ENCODE measurements at places on chromosomes 5 and 9.

DNA sequence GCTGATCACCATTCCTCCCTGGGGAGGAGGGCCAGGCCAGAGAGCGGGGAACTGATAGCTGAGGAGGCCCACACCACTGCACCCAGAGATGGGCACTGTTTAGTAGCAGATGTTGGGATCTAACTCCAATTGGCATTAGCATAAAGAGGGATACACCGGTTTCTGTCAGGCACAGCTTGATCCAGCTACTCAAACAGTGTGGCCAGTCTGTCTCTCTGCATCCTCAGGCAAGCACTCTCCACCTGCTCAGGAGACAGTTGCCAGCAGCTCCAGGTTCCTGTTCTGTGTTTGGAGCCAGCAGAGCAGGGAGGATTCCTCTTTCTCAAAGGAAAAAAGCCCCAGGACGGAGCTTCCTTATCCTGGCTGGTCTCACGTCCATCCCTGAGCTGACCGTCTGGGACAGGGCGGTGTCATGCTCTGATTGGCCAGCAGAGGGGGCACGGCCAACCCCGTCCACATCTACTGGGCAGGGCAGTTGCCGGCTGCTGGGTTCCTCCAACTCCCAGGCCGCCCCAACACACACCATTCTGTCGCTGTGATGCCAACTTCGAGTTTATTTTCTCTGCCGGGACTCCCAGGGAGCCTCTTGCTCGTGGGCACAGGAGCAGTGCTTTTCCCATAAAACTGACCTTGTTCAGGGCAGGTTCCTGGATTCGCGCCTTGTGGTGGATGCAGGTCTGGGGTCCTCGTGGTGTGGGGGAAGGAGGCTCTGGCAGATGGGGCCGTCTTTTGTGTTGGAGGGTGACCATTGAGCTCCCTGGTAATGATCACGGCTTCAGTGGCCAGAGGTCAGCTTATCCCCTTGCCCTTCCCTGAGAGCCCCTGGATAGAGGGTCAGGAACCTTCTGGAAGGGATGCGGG lies 47.9 kb downstream of the COL5A1 start:
- DNase-seq = no peak

DNA sequence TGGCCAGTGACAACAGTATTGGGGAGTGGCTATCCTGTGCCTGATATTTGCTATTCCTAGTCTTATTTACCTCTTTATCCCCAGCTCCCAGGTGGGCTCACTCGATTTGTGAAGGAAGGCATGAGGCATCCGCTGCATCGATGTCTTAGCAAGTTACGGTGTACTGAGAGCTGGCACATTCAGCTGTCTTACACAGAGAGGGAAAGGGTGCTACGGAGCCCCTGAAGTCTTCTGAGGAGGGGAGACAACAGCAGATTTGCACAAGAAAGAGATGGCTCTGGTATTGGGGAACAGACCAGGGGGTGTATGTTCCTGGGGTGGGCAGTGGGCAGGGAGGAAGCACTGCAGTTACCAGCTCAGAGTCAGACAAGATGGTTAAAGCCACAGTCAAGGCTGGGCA lies 172.6 kb downstream of the FGF18 start:
- DNase-seq = no peak

DNA sequence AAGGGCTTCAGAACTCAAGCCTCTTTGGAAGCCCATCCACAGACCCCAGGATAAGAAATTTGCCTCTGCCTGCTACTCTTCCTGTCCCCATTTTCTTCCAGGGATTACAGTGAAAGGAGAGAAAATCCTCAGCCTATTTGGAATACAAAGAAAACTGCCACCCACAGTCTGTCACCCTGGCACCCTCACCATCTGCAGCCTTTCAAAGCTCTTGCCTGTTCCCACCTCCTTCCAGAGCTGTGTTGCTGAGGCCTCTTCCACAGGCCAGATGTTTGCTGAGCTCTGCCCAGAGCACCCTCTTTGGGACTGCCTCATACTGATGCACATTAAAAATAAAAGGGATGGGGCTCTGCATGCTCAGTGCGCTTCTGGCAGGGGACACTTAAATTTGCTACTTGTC lies 35.9 kb upstream of the TAF1L start:
- no peak for DNase-seq

- no peak for DNase-seq
Measured at GRCh38 chr9:123235448-123235847, 32.9 kb downstream of the STRBP start.

DNA sequence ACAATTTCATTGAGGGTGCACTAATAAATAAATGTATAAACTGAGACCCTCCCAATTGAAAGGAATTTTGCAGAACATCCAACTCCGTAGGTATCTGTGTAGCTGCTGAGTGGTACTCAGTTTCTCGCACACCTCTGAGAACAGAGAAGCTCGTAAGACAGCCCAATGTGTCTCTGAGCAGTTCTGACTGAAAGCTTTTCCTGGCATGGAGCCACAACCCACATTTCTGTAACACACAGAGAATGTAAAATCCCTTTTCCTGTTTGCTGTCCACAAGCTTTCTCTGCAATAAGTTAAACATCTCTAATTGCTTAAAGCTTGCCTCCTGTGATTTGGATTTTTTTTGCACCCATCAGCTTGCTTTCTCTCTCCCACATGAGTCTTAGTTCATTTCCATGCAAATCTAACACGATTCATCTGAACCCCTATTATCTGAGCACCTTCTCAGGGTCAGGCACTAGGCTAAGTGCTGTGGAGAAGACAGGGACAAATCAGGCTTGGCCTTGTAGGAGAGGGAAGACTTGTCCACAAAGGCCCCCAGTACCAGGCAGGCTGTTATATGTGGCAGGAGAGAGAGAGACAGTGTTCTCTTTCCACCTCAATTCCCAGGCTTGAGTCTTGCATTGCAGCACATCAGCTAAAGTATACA lies 44.2 kb upstream of the COL15A1 start:
- no peak for DNase-seq

DNA sequence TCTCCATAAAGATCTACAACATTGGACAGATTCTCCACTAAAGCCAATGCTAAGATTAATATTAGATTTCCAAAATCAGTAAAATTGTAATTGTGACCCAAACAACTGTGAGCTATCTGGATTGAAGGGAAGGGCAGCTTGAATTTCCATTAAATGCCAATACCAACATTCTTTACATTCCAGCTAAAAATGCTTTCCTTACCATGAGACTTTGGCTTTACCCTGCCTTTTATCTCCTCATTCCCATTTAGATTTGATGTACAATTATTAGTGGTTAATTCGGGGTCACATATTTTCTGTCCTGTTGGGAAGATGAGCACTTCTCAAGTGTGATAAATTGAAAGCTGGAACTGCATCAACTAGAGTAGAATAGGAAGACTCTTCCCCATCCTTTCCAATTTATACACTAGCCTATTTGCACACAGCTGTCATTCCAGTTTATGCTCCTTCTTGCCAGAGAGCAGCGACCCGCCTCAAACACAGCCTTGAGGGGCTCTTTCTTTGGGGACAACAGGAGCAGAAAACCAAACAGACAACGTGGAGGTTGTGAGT lies 33.1 kb upstream of the MYOT start:
- no peak for DNase-seq

DNA sequence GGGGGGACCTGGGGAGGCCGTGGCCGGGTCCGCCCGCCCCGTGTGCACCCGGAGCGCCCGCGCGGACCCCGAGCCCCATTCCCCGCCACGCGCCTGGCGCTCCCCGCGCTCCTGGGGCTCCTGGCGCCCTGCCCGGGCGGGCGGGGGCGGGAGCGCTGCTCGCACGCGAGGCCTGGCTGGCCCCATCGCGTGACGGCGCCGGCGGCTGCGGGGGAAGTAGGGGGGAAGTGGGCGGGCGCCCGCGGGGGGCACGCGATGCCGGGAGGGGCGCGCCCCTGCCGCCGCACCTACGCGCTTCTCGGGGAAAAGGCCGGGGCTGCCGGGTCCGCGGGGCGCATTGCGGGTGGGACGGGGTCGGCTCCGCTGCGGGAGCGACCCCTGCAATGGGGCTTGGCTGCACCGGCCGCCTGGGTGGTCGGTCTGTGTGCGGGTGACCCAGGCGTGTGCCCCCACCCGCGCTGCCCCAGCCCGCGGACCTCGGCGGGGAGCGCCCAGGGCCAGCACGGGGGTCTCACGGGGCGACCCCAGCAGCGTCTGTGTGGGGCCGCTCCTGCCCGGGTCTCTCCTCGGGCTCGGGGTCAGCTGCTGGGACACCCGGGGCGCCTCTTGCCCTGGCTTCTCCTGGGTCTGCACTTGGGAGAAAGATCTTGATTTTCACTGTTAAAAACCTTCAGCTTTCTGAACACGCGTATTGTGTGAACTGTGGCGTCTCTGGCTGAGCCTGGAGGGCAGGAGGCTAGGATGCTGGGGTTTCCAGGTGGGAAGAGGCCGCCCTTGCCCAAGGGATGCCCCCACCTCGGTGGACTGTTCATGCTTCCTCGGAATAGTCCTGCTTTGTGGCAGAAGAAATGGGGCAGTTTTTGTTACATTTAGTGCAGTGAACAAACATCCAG lies 52.4 kb downstream of the AHRR start:
- DNase-seq = no peak

DNA sequence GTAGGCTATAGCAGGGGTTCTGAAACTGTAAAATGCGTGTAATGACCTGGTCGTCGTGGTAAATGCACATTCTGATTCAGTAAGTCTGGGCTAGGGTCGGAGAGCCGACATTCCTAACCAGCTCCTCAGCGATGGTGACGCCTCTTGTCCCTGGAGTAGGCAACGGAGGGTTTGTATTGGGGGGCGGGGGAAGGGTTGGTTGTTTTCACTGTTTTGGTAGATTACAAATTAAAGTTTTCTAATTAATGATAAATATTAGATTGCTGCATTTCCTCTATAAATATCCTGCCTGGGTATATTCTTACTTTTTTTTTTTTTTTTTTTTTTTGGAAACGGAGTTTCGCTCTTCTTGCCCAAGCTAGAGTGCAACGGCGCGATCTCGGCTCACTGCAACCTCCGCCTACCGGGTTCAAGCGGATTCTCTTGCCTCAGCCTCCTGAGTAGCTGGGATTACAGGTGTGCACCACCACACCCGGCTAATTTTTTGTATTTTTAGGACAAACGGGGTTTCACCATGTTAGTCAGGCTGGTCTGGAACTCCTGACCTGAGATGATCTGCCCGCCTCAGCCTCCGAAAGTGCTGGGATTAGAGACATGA lies 566 bp upstream of the ALDH7A1 start:
- no peak for DNase-seq

DNA sequence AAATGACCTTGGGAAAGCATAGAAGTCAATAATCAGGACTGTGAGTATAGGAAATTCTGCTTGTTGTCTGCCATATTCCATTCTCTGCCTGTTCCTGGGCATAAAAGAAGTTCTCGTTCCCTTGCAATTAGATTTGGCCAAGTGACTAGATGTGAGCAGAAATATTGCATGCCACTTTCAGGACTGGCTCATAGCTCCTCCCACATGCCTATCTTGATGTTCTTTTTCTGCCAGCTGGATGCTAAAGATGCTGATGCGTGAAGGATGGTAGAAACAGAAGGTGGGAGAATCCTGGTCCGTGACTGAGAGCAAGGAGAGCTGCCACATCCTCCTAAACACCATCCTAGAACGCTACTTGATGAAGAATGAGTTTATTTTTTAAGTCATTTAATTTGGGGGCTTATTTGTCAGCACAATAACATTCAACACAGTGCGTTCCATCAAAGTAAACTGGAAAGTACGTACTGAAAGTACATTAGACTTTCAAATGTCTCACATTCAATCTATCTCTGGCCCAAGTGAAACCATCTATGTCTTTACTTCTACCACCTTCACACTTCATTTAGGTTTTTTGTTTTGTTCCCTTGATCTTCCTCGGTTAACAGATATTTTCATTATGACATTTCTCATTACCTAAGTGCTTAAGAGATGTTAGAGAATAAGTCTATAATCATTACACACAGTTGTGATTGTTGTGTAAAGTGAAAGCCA lies 648.5 kb downstream of the RAB3C start:
- DNase-seq = no peak

Measured in T-helper 2 cell (primary cell).